ENCODE measurements at places on chromosomes 16 and 17.

GRCh38 chr17:39548494-39549225 lies 59.1 kb downstream of the NEUROD2 start:
- peak; percentile 72 for DNase-seq

- DNase-seq, result no peak
Observed at GRCh38 chr16:27439271-27440018, 37.5 kb downstream of the IL21R start.

GRCh38 chr17:82756166-82756565 lies 4.3 kb downstream of the TBCD start:
- no peak for DNase-seq

DNA sequence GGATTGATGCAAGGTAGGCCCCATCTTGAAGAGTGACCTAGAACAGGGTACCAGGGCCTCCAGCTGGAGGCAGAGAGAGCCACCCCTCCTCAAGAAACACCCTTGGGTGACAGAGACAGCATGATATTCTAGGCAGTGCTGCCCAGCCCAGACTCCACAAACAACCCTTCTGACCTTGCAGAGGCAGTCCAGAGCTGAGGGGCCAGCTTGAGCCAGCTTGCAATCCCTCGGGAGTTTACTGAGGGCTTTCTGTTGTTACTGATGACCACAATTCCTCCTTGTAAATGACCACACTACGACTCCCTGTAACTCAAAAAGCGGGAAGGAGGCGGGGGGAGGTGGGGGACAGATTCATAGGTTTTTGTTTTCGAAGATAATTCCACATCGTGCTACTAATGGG lies 18.6 kb upstream of the MNT start:
- DNase-seq, result no peak

DNA sequence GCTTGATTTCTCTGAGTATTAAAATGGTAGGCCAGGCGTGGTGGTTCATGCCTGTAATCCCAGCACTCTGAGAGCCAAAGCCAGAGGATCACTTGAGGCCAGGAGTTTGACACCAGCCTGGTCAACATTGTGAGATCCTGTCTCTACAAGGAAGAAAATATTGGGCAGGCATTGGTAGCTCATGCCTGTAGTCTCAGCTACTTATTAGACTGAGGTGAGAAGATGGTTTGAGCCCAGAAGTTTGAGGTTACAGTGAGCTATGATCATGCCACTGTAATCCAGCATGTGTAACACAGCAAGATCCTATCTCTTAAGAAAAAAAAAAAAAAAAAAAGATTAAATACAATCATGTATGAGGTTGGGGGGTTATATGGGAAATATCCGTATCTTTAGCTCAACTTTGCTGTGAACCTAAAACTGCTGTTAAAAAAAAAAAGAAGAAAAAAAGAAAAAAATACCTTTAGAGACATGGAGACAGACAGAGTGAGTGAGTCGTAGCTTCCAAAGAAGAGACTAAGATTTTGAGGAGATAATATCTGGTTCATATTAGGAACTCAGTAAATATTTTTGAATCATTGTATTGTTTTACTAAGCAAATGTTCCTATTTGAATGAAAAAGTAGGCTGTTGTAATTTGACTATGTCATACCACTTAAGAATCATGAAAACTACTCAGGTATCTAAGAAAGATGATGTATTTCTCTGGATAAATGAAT lies 325.7 kb upstream of the TBX2 start:
- DNase-seq, result no peak

DNA sequence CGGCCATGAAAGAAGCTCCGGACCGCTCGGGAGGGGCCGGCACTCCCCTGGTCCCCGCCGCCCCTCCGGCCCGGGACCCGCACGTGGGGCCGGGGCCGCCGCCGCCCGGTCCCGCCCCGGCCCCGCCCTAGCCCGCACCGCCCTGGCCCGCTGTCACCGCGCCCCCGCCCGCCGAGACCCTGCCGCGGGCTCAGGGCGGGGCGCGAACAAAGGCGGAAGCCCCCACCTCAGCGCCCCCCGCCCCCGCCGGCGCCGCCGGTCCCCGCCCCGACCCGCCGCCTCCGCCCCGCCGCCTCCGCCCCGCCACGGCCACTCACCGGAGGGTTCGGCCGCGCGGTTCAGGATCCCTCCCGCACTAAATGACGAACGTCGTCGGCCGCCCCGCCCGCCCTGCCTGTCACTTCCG lies at the start of gene ARHGDIA:
Gene ARHGDIA, minus strand, starts transcription at position 357 of the 406 bp plus-strand sequence. CDS start 1,407 bp downstream, outside the sequence.
- no peak for DNase-seq

GRCh38 chr16:50430076-50430475 lies 61.3 kb upstream of the BRD7 start:
- DNase-seq, result no peak

GRCh38 chr17:3036800-3037199 lies 26.6 kb downstream of the OR1D5 start:
- DNase-seq, result no peak

DNA sequence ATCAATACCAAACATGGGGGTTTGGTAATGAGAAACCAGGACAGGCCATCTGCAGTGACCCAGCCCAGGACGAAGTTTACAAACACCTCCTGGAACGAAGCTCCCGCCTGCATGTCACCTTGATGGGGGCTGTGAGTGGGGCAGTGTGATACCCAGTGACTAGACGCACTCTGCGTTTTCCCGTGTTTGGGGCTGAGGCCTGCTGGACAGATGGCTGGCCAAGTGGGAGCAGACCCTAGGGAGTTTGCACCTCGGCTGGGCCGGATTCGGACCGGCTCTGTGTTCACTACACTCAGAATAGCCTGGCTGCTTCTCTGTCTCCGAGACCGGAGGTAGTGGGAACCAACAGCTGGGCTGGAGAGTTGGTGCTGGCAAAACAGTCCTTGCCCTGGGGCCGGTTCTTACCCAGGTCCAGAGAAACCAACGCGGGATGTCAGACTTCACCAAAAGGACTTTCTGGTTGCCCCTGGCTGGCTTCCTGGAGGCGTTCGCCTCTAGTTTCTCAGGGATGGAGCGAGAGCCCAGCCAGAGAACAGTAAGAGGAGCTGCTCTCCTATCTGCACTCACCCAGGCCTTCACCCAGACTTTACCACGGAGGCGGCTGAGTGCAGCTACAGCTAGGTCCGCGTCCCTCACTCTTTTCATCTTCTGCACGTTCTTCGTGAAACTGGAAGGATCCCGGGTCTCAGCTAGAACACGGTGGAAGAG lies 20.4 kb downstream of the CARHSP1 start:
- peak; percentile 10 for DNase-seq

GRCh38 chr16:25141648-25142047 lies 30.1 kb downstream of the LCMT1 start:
- no peak for DNase-seq

DNA sequence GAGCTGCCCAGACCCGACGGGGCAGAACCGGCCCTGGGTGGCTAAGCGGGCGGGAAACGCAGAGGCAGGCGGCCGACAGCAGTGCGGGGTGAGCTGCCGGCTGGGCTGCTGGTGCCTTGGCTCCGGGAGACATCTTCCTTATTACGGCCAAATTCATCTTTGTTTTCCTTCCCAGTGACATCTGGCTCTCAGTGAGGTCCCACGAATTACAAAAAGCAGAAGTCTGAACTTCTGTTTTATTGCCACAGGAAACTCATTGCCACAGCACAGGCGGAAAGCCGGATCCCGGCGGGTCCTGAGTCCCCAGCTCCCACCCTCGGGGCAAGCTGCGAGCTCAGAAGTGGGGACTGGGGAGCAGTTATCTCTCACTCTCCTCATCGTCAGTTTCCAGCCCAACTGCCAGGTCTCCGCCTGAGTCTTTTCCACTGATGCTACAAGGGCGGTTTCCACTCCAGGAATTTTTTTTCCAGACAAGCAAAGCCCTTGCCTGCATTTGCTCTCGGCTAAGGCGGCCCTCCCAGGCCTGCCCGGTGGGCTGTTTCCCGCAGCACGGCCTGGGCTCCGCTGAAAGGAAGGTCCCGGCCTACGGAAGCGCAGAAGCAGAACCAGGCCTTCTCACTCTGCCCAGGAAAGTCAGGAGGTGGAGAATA lies 40.3 kb downstream of the CBFA2T3 start:
- peak; percentile 84 for DNase-seq

DNA sequence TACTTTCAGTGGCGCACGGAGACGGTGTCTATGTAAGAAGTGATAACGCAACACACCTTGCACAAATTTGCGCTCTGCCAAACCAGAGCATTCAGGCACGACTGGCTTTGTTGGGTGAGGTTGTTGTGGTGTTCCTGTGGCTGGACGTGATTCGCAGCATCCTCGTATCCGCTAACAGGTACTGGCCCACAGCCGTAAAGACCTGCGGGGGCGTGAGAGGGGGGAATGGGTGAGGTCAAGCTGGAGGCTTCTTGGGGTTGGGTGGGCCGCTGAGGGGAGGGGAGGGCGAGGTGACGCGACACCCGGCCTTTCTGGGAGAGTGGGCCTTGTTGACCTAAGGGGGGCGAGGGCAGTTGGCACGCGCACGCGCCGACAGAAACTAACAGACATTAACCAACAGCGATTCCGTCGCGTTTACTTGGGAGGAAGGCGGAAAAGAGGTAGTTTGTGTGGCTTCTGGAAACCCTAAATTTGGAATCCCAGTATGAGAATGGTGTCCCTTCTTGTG lies 510.9 kb downstream of the KCNJ18 start:
- DNase-seq, result no peak

DNA sequence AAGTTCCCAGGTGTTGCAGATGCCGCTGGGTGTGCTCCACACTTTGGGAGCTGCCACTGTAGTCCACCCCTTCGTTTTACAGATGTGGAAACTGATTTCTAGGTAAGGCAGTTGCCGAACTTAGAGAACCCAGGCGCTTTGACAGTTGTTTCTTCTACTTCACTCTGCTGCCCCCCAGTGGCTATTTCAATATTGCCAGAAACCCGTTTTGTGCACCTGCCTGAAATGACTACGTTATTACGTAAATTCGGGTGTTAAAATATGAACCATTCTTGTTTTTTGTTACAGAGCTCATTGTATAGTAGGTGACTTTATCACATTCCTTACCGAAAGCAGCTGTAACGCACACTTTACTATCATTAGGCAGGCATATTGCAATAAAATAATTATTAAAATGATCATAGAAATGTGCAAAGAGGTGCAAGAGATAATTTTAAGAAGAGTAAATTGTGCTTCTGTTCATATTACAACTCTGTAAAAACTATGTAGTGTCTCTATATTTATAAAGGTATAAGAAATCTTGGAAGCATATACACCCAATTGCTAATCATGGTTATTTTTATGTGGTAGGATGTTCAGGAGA lies 44.9 kb downstream of the OTOA start:
- peak; percentile 57 for DNase-seq

DNA sequence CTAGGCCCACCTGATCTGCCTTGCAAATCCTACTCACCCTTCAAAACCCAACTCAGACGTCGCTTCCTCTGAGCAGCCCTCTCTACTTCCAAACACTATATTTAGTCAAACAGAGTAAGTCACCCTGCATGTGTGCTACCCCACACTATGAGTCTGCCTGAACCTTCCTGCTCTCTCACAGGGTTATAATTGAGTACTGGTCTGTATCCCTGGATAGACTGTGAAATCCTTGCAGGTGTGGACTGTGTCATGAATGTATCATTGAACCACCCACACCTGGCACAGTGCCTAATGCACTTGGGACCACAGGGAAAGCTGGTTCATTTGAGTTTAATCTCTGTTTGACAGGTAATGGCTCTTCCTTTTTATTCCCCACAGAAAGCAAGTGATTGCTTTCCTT lies 3.4 kb downstream of the FBXO39 start:
- no peak for DNase-seq

DNA sequence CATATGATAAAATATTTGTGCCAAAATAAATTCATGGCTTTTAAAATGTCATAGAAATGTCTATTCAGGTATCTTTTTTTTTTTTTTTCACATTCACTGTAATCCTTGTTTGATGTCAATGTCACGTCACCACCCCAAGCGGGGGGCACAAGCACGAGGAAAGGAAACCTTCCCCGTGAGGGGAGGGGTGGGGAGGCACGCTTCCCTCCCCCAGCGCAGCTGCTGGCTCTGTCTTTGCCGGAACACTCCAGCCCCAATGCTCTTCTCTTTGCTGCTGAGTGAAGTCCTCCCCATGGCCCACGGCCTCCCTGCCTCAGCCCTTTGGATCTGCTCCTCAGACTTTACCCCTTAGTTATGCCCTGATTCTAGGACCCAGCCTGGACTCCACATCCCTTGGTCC lies 1.5 kb downstream of the SLC35G3 start:
- DNase-seq, result no peak

GRCh38 chr17:76561799-76562268 lies 22.0 kb downstream of the PRCD start:
- DNase-seq, result no peak

GRCh38 chr17:77387891-77388290 lies 247.1 kb downstream of the SEC14L1 start:
- no peak for DNase-seq

DNA sequence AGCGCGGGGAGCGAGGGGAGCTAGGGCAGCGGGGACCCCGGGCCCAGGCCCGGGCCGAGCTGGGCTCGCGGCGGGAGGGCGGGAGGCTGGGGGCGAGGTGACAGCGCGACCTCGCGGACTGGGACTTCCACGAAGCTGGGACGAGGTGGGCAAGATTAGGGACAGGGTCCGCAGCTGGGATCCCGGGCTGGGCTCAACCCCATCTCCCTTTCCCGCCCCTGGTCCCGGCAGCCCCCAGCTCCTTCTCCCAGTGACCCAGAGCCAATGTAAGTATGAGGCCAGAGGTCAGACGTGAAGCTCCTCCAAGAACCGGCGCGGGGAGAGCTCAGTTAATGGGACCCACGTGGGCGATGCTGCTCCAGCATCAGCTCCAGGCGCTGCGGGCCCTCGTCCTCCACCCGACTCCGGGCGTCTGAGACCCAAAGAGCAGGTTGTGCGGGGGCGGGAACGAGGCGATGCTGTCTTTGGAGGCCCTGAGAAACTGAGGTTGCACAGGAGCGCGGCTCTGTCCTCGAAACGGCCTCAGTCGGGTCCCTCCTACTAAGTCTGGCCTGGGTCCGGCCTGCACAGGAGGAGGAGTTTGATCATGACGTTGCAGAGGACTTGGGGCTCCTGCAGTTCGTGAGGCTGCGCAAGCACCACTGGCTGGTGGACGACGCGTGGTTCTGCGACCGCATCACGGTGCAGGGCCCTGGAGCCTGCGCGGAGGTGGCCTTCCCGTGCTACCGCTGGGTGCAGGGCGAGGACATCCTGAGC lies 585 bp downstream of the ALOX12 start:
- no peak for DNase-seq

- no peak for DNase-seq
Observed at GRCh38 chr17:37608351-37609169, 658 bp downstream of the SYNRG start.
